ENCODE measurements at places on chromosomes 4 and X.

GRCh38 chr4:14132301-14132700, 504.8 kb upstream of the BOD1L1 start:
- no peak for ATAC-seq

DNA sequence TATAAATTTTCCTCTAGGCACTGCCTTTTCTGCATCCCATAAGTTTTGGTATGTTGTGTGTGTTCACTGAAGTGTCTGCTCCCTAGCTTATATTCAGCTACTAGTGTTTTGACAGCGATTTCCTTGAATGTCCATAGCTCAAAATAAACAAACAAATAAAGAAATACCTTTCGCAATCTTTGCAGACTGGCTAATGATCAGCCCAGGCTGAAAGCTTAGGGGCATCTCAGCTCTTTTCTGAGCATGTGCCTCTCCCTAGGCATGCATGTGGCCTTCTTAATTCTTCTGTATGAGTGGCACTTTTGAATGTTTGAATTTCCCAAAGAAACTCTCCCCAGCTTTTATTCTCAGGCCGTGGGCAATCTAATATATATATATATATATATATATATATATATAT, 44.6 kb upstream of the SHROOM4 start:
- ATAC-seq: no peak

- ATAC-seq: no peak
These were observed 27.9 kb upstream of the FUNDC1 start for GRCh38 chrX:44570522-44570921.

GRCh38 chr4:76376534-76376933, 44.4 kb downstream of the CCDC158 start:
- ATAC-seq: no peak

DNA sequence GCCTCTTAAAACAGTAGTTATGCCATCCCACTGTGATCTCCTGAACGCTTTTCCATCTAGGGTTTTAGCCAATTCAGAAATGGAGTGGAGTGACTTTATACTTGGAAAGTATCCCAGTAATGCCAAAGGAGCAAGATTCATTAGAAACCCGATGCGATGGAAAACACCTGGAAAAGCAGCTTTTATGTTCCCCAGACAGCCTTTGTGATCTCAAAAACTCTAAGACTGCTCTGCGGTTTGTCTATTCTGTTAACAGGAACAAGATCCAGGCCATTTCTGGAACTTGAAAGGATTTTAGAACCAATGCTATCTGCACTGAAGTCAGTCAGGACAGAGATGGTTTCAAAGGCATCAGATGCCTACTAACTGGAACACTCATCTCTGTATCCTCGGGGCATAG, 145.1 kb downstream of the APBB2 start:
- ATAC-seq: no peak

GRCh38 chr4:76083386-76083988, 9.0 kb downstream of the ART3 start:
- ATAC-seq: peak; percentile 73

DNA sequence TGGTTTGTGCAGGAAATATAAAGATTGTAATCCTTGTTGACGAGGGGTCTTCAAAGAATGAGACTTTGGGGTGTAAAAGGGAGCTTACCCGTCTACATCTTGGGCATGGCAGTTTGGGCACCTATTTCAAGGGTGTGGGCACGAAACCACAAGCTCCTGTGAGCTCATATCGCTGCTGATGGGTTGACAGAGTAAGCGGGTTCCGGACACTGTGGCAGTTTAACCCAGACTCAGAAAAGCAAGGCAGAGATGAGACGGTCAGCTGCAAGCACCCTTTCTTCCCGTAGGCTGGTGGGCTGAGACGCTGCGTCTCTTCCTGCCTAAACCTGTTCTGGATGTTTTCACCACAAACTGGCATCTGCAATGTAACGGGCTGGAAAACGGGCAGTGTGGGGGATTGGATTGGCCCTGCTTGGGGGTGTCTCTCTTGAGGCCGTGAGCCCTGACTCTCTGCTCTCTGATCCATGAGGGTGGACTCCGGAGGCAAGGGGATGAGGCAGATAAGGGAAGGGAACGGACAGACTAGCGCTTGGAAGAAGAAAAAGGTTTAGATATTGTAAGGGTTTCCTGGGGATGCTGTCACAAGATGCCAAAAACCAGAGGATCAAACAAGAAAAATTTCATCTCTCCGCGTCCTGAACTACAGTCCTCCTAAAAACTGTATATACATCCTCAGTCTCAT, 237.5 kb downstream of the SHOX start:
- ATAC-seq: no peak

- ATAC-seq: peak; percentile 41
These were observed at the start of gene GRIA3 for GRCh38 chrX:123184219-123184865. Gene GRIA3, plus strand, starts transcription at chrX:123184278. Its CDS starts 258 bp downstream, at chrX:123184536.

DNA sequence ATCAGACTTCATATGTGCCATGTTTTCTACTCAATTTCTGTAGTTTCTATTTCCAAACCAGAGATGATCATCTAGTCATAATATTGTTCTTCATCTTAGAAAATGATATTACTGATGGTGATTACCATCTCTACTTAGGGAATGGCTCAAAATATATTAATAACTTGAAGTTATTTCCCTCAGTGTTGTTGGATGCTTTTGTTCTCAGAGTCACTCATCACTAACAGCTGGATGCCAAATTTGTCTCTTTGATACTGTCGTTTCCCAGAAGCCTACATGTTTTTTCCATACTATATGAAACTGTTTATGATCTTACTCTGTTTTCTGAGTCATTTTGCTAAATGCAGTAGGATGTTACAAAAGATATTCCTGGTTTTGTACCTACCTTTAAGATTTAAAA, 8.9 kb downstream of the PGAM4 start:
- no peak for ATAC-seq

DNA sequence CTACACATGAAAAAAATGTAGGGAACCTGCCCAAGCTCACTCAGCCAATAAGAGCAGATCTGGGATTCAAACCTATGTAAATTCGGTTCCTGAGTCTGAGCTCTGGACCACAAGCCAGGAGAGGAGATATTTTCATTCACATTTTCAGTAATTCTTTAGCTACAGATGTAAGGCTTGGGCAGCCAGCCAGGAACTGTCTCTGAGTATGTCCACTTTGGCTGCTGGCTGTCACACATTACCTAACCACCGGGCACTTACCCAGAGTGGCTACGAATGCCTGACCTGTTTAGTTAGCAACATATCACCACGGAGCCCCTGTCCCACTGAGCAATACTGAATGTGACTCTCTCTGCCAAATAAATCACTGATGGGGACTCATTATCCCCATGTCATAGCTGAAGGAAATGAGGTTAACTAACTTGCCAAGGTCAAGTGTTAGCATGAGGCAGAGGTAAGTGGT, 15.3 kb downstream of the USP46 start:
- ATAC-seq: peak; percentile 27

DNA sequence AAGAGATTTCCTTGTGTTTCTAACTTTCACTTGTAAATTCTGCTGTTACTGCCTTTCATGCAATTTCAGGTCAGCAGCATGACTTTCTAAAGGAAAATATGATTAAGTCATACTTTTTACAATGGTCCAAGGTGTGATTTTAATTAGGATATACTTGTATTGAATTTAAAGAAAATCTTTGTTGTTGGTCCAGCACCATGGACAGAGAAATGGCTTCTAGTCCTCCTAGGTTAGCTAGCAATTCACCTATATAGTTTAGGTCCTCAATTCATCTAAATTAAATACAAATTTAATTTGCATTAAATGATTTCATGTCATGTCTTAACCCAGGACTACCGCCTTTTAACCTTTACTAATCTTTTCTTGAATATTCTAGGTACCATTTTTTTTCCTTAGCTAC, 304.9 kb upstream of the RPS6KA3 start:
- ATAC-seq: no peak

GRCh38 chr4:94743838-94744237, 13.9 kb upstream of the BMPR1B start:
- ATAC-seq: no peak

DNA sequence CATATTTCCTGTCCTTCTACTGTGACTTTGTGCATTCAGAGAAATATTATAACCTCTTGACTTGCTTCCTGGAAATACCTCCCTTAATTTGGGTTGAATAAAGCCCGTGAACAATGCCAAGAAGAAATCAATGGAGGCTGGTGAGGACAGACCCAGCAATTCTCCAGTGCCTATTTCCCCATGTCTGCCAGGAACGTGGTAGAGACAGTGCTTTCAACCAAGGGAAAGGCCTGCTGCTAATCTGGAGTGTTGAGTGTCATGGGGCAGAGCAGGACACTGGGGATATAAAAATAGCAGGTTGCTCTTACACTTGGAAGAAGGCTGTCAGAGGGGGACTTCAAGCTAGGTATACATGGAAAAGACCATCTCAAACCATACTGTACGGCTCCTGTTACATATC, 19.9 kb downstream of the TSC22D3 start:
- ATAC-seq: no peak

DNA sequence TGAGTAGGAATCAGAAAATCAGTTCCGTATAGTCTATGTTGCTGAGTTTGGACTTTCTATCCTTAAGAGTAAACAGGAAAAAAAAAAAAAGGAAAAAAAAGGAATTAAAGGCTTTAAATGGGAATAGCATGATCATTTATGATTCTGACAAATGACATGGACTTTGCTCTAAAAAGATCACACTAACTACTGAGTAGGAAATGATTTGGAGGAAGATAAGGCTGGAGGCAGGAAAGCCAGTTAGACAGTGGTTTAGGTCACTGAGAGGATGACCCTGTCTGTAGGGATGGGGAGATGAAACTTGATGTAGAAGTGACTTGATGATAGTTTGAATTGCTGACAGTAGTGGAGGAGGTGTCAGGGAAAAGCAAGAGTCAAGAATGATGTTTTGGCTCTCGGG, 9.2 kb upstream of the JADE1 start:
- no peak for ATAC-seq

- no peak for ATAC-seq
These were observed 10.1 kb downstream of the GK2 start for GRCh38 chr4:79397951-79398350.
